ENCODE measurements at places on chromosomes 4 and X. TPM values are rescaled to one million over a fixed set of nuclear protein-coding genes. Genes with fewer than 3 reads are reported as not detected.
A peak's percentile ranks its signal among the peaks of the same experiment; 100 is the strongest.

DNA sequence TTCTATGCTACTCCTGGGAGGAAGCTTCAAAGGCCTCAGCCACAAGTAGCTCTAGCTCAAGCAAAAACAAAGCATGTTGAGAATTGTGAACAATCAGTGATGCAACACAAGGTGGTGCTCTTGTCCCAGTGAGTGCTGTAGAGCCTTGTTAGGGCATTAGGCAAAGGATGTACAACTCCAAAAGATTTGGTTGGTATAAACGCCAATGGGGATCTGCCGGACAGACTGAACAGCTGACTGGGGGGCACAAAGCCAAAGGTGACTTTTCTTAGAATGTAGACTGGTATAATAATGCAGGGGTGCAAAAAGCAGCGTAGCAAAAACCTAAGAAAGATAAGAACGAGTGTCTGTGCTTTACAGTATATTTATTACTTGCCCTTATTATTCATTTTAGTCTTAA, 62.6 kb upstream of the ALB start:
- DNase-seq = peak; percentile 38

DNA sequence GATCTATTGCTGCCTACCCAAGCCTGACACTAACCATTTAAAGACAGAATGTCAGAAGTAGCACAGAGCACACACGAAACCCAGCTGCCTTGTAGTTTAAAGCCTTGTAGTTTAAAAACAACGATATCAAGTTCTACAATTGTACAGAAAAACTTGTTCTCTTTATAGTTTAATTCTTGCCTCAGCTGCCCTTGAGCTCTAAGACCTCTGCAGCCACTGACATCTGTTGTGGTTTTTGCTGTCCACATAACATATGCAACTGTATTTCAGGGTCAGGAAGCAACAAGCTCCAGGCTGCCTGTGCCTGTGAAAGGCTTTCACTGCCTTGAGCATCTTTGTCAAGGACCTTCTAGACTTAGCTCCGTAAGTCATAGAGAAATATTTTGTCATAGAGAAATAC, 227.2 kb downstream of the SPCS3 start:
- DNase-seq = no peak

GRCh38 chr4:73917081-73917501, 47.9 kb downstream of the CXCL1 start:
- DNase-seq = no peak

- no peak for DNase-seq
Measured at GRCh38 chr4:126890383-126890782, 742.4 kb upstream of the INTU start.

DNA sequence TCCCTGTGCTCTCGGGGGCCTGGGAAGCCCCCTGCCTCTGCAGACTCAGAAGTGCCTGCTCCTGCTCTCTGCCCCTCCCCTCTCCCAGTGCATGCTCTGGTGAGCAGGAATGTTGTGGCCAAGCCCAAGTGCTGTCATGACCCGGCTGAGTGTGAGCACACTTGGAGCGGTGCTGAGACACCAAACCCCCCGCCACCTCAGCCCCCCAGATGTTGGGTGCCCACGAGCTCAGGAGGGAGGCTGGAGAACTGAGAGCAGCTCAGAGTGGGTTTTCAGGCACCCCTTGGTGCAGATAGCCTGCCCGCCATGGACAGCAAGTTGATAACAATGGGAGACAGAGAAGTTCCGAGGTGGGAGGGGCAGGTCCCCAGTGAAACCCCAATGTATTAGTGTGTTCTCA, 477.4 kb downstream of the ACTRT1 start:
- no peak for DNase-seq

DNA sequence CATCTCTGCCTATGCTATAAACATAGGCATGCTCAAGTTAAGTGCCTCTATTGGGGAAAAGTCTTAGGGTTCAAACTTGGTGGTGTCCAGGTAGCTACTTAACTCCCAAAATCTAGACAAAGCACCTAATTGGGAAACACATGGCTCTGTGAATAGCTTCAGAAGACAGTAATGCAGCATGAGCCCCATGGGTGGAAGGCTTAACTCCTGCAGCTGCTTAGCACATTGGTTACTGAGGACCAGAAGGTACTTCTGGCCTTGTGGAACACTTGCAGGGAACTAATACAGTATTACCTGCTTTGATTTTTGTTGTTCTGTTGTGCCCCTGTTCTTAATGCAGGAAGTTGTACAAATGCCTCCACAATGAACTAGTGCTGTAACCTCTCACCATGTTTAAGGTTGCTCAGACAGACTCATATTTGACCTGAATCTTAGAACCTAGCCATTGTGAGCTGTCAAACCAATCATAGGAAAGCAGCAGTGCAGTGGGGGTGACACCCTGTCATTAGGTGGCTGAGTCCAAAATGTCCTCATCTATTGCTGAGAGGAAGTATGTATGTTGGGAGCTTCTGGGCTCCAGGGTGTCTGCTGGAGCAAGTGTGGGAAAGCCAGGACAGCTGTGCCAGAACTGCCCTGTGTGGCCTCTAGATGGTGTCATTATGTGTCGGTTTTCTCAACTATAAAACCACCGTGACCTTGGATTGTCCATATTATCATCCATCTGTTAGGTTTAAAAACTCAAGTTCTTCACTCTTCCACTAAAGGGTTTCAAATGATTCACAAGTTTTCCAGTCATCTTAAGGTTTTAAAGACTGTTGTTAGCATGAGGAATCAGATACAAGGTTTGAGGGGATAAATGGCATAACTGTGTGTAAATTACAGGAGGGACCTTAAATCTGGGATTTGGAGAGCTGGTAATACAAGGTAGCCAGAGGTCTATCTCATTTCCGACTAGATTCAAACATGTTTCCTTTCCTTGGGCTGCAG, 69.9 kb upstream of the WDR1 start:
- no peak for DNase-seq

GRCh38 chr4:86432559-86433134, 72.8 kb upstream of the MAPK10 start:
- no peak for DNase-seq

DNA sequence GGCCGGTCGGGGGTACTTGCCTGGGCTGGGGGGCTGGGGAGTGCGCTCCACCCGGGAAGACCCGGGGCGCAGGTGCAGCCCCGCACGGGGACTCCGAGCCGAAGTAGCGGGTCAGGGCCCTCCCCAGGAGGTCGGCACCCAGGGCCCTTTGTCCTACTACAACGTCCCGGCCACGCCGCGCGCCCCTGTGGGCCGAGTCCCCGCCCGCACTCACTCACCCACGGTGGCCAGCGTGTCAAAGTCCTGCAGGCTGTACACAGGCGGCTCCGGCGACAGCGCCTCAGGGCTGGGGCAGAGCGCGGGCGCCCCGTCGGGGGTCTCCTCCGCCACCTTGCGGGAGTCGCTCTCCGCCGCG, 602 bp downstream of the PRKX start:
- DNase-seq = no peak

DNA sequence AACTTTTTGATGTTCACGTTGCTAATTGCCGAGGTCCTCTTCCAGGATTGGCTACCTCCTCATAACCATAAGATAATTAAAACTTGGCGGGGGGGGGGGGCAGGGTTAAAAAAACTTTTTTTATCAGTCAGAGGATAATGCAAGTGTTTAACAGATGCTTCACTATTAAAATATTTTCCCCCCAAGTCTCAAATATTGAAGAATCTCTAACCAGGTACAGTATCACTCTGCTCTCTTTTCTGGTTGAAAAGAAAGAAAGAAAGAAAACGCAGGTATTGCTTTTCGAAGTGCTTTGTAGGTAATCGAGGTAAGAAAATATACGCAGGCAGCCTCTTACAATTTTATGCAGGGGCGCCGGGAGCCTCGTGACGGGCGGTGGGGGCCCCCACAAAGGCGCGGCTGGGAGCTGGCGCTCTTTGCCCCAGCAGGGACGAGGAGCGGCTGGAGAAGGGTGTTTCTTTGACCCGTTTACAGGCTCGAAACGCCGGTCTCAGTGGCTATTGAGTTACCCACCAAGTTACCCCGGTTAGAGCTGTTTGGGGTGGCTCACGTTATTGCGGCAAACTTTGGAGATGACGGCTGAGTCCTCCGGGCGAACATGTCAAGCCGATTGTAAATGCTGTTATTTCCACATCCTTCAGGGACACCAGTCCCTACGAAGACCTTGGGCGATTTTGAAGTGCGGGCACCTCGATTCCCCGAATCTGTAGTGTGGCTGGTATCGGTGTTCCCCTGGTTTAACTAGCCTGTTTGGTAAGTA, 477 bp upstream of the HAND2 start:
- no peak for DNase-seq

The KCTD8 gene
- total RNA-seq = 0.86 TPM

The DKK2 gene
- 1.2 TPM for total RNA-seq

The ZNF280C gene
- total RNA-seq = 3.8 TPM

The FAM47E gene
- 13.8 TPM for total RNA-seq
